Muscle of back (tissue), 13 donors: ENCODE measurements at places on chromosomes 7 and 10. TPM values are rescaled to one million over a fixed set of nuclear protein-coding genes. Genes with fewer than 3 reads are reported as not detected.

The CDHR1 gene
- polyA plus RNA-seq, result 1.3 TPM

The SLC18A3 gene
- polyA plus RNA-seq, result not detected

The TEX47 gene
- polyA plus RNA-seq, result not detected

The PDE1C gene
- polyA plus RNA-seq, result 1.7 TPM

The OR2A5 gene
- polyA plus RNA-seq, result 0.05 TPM

The PRRT4 gene
- polyA plus RNA-seq, result 24.4 TPM

- peak; percentile 93 for DNase-seq
Measured at GRCh38 chr7:1664711-1665548, 5.1 kb upstream of the ELFN1 start.

- DNase-seq, result no peak
Measured at GRCh38 chr10:69321039-69321715, 42.9 kb downstream of the HK1 start.

- DNase-seq, result no peak
Measured at GRCh38 chr7:96657347-96658021, 52.2 kb downstream of the SEM1 start.

DNA sequence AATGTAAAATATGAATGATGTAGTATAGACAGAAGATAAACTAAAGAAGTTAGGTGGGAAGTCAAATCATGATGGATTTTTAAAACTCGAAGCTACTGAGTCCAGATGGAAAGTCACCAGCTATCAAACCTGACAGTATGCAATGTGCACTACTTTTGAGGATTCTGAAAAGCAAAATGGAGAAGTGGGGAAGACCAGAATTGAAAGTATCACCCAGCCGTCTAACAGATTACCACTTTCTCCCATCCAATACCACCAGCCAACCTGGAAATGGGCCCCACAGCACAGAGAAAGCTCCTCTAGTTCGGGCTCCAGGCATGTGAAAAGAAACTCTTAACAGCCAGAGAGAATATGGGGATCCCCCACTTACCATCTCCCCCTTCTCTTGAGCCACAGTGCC is 67.9 kb upstream of the SRRM3 start:
- no peak for DNase-seq

- DNase-seq, result no peak
Measured at GRCh38 chr10:48550977-48551376, 53.9 kb downstream of the ARHGAP22 start.

GRCh38 chr7:125847055-125847454 is 917.4 kb upstream of the POT1 start:
- no peak for DNase-seq

GRCh38 chr10:127739908-127740307 is 2.9 kb downstream of the FOXI2 start:
- DNase-seq, result no peak

- DNase-seq, result no peak
Measured at GRCh38 chr7:102431617-102432298, 1.6 kb upstream of the ORAI2 start.

GRCh38 chr7:35037211-35037525 is at the start of gene DPY19L1:
Gene DPY19L1 (minus strand): TSS chr7:35037485. CDS start chr7:35037394, 91 bp downstream.
- DNase-seq, result no peak

- DNase-seq, result no peak
Measured at GRCh38 chr7:70033226-70033625, 435.0 kb downstream of the AUTS2 start.

GRCh38 chr10:3775696-3776551 is 9.1 kb downstream of the KLF6 start:
- DNase-seq, result peak; percentile 33

DNA sequence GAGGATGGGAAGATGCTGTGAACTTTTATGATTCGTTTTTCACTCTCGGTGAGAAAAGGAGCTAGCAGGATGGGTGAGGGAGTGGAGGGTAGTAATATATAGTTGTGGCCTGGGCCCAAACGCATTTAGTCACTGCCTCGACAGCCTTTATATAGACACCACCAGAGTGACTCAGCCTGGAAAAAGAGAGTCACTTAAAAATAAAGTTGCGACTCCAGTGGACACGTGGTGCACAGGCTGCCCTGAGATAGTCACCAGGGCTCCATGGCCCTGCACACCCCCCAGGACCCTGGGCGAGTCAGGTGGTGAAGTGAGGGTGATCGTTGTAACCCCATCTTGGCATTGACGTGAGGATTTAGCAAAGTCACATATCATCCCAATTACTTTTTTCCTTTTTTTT is 106.7 kb downstream of the CUX1 start:
- DNase-seq, result no peak

GRCh38 chr10:37289833-37290464 is 164.6 kb downstream of the ANKRD30A start:
- no peak for DNase-seq

- no peak for DNase-seq
Measured at GRCh38 chr7:30790356-30790755, 19.1 kb downstream of the MINDY4 start.

GRCh38 chr10:87093632-87094372 is 841 bp downstream of the GLUD1 start:
- DNase-seq, result peak; percentile 91

DNA sequence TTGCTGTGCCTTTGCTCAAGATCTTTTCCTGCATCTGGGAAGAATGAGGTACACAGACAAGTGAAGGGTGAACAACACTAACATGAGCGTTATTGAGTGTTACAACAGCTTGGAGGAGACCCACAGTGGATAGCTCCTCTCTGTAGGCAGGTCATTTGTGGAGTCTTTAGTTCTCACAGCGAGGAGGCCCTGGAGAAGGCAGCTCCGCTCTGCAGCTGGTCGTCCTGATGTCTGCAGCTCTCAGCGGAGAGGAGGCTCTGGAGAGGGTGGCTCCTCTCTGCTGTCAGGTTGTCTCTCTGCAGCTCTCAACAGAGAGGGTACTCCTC is 7.0 kb upstream of the DYNC2I1 start:
- no peak for DNase-seq

- DNase-seq, result no peak
Measured at GRCh38 chr7:47331179-47331565, 250.7 kb downstream of the TNS3 start.

DNA sequence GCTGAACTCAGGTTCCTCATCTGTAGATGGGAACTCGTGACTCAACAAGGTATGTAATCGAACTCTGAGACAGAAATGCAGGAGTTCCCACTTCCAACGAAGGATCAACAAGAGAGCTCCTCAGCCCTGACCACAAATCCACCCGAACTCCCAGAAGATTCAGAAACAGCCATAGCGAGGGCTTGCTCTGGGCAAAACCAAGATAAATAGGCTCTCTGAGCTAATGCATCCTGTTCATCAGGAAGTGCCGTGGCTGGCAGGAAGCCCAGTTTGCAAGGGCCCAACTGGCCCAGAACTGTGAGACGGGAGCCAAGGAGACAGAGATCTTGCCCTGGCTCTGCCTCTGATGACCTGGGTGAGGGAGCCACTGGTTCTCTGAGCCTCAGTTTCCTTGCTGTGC is 141.7 kb upstream of the PFKP start:
- DNase-seq, result no peak

- DNase-seq, result no peak
Measured at GRCh38 chr10:100330079-100330478, at the start of gene PKD2L1. Gene PKD2L1 (minus strand): TSS chr10:100330228. CDS start chr10:100330103, 125 bp downstream.

DNA sequence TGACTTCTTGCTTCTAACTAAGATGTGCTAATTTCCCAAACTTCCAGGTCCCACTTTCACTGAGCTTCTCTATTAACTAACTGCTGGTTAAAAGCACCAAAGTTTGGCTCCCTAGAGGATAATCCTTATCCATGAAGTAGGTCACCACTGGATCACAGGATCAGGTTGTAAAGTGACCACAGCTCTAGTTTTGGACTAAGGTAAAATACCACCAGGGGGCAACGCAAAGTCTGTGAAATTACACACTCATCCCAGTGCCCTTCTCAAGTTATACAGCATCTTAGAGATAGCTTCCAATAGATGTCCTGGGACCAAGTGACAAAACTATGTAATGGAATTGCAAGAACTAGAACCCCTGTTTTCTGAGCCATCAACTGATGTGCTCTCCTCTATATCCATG is 116.4 kb upstream of the ASAH2 start:
- DNase-seq, result no peak

GRCh38 chr10:30047430-30047829 is 12.0 kb downstream of the JCAD start:
- no peak for DNase-seq
